GM04503 (cell line): ENCODE measurements at places on chromosomes 4 and X.

GRCh38 chrX:40617566-40617965 lies 5.7 kb upstream of the MPC1L start:
- no peak for DNase-seq

- DNase-seq, result no peak
These were observed 50.9 kb downstream of the PRKG2 start for GRCh38 chr4:81164126-81164525.

DNA sequence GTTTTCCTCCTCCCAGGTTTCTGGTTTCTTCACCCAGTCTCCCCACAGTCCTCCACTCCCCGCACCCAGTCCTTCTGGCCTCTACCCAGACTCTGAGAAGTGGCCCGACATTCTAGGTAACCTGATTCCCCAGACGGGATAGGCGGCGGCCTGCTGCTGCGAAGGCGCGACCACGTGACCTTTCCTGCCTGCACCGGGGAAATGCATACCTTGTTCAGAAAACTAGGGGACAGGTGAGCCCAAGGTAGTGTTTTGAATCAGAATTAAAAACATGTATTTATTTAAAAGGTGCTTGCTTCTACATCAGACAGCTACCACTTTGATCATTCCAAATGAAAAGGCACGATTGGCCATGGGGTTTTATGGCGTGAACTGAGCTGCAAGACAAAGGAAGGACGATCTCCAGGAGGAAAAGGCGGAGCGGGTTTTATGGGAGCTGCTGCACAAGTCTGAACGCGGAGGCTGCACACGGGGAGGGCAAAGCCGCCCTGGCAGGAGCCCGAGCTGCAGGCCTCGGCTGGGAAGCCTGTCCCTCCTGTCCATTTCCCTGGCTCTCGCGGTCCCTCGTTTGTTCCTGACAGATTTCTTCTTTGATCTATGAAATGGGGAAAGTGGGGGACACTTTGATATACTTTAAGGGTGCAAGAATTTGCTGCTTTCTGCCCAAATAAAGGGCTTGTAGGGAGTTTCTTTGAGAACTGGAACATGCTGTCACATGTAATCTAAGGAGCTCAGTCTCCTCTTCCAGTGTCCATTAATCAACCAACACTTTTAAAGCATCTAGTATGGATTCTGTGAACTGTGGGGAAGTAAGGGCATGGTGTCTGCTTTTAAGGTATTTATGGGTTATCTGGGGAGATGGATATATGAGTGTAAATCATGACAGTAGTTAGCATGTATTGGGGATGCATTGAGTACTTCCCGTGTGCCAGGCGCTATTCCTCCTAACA lies 150.9 kb downstream of the SPRY1 start:
- no peak for DNase-seq

DNA sequence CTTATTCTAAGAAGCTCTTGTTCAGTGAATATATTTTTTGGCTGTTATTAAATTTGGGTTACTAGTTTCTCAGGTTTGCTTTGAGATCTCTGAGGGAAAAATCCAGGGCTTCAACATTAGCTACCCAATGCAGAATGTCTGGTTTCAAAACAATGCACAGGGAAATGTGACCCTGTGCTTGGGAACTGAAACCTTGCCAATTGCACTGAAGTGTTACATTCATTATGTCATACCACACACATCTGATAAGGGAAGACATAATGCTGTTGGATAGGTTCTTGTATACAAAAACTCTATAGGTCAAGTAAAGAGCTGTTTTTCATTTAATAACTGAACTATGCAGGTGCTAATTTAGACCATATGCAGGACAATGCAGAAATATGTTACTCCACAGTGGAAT lies 345.3 kb upstream of the BMP3 start:
- no peak for DNase-seq

GRCh38 chr4:121091941-121092340 lies 19.6 kb upstream of the NDNF start:
- DNase-seq, result no peak

DNA sequence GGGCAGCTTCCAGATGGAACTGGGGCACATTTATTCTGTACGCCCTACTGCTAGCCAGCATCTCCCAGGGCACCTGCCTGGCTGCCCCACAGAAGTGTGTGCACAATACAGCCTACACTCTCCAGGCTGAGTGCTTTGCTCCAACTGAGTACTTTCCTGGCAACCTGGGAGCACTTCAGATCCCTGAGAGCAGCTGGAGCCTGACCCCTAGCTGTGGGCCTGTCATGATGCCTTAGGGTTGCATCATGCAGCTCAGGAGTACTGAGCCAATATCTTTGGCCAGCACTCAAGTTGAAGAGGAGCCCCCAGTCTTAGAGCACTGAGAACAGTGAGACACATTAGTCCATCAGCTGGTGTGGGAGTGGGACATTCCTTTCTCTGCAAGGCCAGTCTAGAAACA lies 321.9 kb downstream of the CFAP47 start:
- DNase-seq, result no peak

DNA sequence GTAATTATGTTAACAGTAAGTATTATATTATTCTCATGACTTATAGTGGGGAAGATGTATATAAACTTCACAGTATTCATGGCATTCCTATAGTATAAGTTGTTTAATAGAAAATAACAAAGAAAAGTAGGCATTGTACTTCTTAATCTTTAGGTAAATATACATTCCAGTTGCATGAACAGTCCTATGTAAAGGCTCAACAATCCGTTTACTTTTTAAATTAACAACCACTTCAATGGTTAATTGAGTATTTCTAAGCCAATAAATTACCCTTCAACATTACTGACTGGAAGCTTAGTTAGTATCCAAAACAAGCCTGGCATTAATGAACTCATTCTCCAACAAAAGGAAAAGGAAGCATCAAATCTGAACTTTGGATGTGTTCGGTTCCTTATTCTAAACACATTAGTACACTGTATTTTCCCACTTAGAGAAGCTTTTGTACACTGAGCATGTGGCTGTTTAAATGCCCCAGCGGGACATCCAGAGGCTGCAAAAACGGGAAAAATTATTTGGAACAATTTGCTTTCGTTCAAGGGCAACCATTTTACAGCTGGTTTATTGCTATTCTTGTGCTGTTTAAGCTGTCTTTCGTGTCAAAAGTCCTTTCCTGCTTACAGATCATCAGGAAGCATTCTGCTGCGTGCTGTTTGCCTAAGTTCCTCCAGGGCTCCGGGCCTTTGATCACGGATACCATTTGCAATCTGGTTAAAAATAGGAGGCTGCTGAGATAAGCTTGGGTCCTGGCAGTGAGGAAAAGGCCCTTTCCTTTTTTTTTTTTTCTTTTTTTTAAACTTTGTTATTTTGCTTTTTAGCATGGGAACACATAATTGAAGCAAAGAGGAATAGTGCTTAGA lies 460.3 kb downstream of the SPRY1 start:
- DNase-seq, result no peak

GRCh38 chrX:136130931-136131833 lies 16.2 kb upstream of the FHL1 start:
- DNase-seq, result peak; percentile 59

GRCh38 chr4:176939445-176939844 lies 146.7 kb upstream of the VEGFC start:
- DNase-seq, result no peak

DNA sequence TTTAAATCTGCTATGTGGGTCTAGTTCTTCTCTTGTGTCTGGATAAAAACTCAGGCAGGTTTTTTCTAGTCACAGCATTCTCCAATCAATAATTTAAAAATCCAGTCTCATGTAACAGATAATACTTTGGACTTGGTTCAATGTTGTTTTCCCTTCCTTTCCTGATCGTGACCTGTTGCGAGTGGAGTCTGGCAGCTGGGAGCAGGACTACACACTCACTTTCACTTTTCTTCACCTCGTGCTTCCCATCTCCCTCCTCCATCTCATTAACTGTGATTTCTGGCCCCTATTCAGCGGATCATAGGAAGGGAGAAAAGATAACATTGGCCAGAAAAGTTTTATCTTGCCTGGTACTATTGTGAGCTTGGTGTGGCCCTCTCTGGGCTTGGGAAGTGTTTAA lies 96.6 kb upstream of the GATB start:
- no peak for DNase-seq

- peak; percentile 23 for DNase-seq
These were observed 26.5 kb upstream of the JADE1 start for GRCh38 chr4:128782875-128783614.

DNA sequence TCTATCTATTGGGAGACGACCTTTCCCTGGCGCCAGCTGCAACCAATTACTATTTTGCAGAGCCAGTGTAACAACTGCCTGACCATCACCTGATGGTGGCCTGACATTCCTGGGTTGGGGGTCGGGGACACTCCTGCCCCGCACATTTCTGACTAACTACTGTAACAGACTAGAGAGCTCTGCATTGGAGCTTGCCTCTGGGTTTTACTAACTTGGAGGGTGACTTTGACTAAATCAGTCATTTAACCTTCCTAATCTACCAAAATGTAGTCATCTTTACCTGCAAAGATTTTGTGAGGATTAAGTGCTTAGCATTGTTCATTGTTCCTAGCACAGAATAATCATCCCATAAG lies 37.5 kb upstream of the ABCG2 start:
- DNase-seq, result no peak

GRCh38 chr4:185082561-185082960 lies 60.5 kb upstream of the SLC25A4 start:
- DNase-seq, result no peak

DNA sequence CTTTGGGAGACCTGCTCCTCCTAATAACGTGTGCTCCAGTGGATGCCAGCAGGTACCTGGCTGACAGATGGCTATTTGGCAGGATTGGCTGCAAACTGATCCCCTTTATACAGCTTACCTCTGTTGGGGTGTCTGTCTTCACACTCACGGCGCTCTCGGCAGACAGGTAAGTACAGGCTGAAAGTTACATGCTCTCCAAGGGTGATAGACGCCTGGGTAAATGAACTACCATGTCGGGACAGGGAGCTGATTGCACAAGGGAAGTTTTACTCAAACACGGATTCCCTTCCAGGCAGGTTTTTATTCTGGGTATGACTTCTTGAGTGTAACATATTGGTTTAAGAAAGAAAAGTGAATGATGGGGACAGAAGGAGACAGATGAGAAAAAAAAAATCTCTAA lies 836 bp downstream of the GRPR start:
- no peak for DNase-seq

GRCh38 chr4:86043755-86044592 lies 315.9 kb downstream of the MAPK10 start:
- DNase-seq, result no peak

DNA sequence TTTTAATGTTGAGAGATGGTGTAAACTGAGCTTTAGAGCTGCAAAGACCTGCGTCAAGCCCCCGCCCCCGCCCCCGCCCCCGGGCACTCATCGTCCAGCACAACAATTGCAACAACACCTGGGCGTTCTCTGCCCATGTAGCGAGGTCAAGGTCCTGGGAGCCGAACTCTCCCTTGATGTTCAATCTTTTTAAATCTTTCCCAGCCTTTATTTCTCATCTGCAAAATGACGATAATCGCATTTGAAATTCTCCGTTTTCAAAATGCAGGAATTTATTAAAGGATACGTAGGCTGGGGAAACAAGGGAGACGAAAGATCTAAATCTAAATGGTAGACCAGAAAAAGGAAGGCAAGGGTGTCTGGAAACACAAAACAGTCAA lies 648 bp upstream of the MSMO1 start:
- DNase-seq, result no peak

DNA sequence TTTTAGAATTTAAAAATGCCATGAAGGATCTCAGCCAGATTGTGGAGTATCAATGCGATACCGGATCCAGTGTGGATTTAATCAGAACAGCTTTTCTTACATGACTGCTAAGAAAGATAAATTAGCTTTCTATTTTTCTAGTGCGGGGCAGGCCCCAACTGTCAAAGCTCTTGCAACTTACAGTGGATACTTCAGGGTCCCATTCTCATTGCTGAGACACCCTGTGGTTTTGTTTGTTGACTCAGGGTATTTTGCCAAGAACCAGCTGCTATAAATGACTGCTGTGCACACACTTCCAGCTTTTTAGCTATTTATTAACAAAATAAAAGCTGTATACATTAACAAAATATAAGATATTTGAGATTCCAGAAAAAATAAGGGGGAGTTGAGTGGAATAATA lies 166.4 kb downstream of the DCLK2 start:
- DNase-seq, result no peak

- DNase-seq, result no peak
These were observed 55.6 kb downstream of the SEL1L3 start for GRCh38 chr4:25807102-25807728.

DNA sequence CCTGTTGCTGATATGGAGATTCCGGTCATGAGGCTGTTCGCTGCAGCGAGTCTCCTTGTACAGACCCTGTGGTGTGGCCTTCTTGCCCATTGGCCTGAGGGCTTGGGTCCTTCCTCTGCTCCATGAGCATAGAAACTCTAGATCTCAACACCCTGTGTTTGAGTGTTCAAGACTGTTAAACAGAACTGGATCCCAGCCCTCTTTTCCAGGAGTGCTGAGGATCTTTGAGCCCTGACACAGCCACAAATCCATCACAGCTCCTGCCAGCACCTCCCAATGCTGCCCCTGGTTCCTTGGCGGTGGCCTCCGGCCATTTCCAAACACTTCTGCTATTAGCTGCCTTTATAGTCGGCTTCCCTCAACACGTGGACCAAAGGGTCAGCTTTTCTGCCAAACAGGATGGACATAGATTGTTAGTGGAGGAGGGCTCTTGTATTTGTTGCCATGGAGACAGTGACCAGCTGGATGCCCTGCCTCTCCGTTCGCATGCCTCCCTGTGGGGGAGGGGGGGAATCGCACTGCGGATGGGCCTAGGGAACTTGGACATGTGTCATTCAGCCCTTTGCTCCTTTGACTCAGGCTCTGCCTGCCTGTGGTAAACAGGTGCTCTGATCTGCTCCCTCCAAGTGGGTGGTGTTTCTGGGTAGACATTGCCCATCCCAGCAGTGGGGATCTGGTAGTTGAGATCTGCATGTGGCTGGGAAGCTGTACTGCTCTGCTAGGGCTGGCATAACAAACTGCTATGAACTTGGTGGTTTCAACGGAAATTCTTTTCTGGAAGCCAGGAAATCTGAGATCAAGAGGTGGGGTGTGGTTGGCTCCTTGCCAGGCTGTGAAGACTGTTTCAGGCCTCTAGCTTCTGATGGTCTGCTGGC lies 6.9 kb upstream of the WDR1 start:
- no peak for DNase-seq

- DNase-seq, result no peak
These were observed 198.1 kb upstream of the NUDT6 start for GRCh38 chr4:123120473-123120872.

- DNase-seq, result no peak
These were observed 42.4 kb downstream of the NAT8L start for GRCh38 chr4:2101346-2102044.

DNA sequence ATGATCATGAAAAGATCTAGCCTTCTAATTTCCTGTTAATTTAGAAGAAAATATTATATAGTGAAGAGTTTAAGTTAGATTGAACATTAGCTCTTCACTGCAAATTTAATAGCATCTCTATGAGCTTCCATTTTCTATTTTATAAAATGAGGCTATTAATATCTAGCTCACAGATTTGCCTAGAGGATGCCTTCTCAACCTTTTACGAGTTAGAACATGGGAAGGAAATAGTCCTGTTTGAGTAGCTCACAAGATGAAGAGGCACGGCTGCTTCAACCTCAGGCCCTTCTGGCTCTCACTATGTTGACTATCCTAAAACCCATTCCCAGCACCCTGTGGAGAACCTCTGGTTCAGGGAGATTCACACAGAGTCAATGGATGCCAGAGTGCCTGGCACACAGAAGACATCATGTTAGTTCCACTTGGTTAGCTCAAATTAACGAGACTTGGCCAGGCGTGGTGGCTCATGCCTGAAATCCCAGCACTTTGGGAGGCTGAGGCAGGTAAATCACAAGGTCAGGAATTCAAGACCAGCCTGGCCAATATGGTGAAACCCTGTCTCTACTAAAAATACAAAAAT lies 97.9 kb upstream of the GUCY1A1 start:
- DNase-seq, result no peak

GRCh38 chrX:110192516-110192915 lies 125.4 kb downstream of the AMMECR1 start:
- no peak for DNase-seq

- DNase-seq, result no peak
These were observed 160.8 kb downstream of the SOWAHB start for GRCh38 chr4:76737180-76737579.
